Common myeloid progenitor, CD34-positive (primary cell): ENCODE measurements at places on chromosomes 4 and X.
A peak's percentile ranks its signal among the peaks of the same experiment; 100 is the strongest.

DNA sequence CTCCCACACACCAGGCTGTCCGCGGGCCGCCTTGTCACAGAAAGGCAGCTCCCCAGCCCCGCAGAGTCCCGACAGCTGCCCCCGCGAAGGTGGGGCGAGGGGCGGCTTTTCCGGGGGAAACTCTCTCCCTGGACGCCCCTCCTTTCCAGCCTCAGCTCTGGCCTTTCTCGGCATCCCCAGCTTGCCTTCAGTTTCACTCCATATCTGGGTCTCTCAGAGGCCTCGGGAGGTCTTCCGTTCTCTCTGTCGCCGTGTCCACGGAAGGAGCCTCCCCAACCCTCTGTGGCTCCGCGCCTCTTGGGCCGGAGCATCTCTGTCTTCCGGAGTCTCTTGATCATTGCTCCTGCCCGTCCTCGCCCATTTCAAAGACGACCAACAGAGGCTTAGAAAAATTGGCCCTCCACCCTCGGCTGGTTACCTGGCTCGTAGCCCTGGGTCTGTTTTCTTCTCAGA is 6.1 kb upstream of the MSX1 start:
- DNase-seq: no peak

DNA sequence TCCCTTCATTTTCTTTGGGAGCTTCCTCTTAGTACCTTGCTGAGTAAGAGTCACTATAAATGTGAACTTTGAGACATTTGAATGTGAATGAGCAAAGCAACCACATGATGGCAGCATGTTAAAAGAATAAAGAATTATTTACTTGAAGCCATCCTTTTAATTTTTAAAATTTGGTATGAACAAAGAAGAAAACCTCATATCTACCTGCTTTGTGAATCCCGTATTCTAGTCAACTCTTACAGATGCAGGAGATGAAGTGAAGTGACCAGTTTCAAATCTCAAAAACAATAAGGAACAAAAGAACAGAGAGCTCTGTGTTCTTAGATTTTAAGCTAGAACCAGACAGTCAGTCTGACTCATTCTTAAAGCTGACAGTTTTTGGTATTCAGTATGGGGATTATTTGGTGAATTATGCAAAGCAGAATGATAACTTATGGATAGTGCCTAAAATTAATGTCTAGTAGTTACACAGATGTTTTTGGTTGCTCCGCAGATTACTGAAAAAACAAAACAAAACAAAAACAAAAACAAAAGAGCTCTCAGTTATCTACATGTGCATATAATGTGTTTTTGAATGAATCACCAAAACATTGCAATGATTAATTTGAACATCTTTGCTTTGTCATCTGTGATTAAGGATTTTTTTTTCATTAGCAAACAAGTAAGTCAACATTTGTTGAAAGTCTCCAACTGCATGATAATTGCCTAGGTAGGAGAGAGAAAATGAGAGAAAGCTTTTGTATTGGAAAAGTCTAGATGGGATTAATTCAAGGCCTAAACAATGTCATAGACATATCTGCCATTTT is 48.2 kb upstream of the H2AZ1 start:
- peak; percentile 7 for DNase-seq

DNA sequence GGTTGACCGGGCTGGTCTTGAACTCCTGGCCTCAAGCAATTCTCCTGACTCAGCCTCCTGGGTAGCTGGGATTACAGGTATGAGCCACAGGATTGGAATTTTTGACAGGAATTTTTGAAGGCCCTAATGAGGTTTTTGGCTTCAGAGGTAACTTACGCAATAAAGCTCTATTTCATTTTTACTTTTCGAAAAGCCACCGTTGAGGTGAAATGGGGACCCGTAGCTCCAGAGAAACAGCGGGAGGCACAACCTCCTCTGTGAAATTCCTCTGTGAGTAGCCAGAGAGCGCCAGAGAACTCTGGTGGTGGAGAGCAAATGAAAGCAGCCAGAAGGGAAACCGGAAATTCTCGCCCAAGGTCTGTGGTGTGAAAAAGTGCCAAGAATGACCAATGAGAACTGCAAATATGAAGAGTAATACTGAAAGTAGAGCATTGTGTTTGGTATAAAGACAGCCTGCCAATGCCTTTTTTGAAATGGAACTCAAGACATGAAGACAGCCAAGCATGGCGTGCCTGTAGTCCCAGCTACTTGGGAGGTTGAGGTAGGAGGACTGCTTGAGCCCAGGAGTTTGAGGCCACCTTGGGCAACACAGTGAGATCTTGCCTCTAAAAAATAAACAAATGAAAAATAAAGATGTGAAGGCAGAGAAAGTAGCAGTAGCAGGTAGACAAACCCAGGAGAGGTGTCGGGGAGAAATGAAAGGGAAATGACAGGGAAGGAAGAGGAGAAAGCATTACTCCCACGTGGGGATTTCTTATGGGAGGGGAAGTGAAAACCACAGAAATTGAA is 33.0 kb upstream of the TMEM131L start:
- DNase-seq: peak; percentile 63

- peak; percentile 69 for DNase-seq
Observed at GRCh38 chr4:53905941-53906377, 158.4 kb downstream of the CHIC2 start.

- peak; percentile 21 for DNase-seq
Observed at GRCh38 chrX:10618961-10619360, 1.4 kb downstream of the MID1 start.

- peak; percentile 2 for DNase-seq
Observed at GRCh38 chr4:16752150-16752549, 146.3 kb downstream of the LDB2 start.

- DNase-seq: no peak
Observed at GRCh38 chr4:165439344-165439743, 60.5 kb downstream of the CPE start.

DNA sequence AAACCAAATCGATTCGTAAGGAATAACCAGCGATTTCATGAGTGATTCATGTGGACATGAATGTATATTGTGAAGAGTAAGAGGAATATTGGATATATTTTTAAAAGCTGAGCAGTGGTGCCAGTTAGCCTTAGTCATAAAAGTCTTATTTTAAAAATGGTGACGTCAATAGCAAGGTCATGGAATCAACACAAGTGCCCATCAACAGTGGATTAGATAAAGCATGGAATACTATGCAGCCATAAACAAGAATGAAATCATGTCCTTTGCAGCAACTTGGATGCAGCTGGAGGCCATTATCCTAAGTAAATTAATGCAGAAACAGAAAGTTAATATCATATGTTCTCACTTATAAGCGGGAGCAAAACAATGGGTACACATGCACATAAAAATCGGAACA is 89.0 kb upstream of the STOX2 start:
- DNase-seq: no peak

DNA sequence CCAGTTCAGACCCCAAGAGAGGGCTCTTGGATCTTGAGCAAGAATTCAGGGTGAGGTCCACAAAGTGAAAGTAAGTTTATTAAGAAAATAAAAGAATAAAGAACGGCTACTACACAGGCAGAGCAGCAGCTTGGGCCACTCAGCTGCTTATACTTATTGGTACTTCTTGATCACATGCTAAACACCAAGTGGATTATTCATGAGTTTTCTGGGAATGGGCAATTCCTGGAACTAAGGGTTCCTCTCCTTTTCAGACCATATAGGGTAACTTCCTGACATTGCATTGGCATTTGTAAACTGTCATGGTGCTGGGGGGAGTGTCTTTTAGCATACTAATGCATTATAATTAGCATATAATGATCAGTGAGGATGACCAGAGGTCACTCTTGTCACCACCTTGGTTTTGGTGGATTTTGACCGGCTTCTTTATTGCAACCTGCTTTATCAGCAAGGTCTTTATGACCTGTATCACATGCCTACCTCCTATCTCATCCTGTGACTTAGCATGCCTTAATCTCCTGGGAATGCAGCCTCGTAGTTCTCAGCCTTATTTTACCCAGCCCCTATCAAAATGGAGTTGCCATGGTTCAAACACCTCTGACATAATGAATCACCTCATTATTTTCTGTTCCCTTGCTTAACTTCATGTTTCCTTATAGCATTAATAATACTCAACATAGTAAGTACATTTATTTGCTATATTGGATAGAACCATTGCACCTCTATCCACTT is 476.3 kb downstream of the DTHD1 start:
- no peak for DNase-seq

- DNase-seq: no peak
Observed at GRCh38 chr4:3639613-3640586, 107.7 kb upstream of the LRPAP1 start.

- DNase-seq: peak; percentile 94
Observed at GRCh38 chr4:38154681-38155588, 194.7 kb downstream of the PTTG2 start.

DNA sequence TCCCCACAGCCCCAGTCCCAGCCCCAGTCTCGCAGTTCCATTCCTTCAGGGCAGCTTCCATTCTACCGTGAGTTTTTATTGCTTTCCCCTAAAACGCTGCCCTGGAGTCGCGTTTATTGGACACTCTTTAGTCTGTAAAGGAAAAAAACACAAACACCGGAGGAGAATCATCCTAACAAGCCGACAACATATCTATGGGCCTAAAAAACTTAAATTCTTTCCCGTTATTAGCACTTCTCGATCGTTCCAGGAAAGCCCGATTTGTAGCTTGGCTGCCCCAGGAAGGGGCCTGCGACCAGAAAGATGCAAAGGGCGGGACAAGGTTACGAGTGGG is 178.5 kb downstream of the CBR4 start:
- no peak for DNase-seq

- DNase-seq: no peak
Observed at GRCh38 chr4:89284828-89285227, 22.8 kb downstream of the GPRIN3 start.

DNA sequence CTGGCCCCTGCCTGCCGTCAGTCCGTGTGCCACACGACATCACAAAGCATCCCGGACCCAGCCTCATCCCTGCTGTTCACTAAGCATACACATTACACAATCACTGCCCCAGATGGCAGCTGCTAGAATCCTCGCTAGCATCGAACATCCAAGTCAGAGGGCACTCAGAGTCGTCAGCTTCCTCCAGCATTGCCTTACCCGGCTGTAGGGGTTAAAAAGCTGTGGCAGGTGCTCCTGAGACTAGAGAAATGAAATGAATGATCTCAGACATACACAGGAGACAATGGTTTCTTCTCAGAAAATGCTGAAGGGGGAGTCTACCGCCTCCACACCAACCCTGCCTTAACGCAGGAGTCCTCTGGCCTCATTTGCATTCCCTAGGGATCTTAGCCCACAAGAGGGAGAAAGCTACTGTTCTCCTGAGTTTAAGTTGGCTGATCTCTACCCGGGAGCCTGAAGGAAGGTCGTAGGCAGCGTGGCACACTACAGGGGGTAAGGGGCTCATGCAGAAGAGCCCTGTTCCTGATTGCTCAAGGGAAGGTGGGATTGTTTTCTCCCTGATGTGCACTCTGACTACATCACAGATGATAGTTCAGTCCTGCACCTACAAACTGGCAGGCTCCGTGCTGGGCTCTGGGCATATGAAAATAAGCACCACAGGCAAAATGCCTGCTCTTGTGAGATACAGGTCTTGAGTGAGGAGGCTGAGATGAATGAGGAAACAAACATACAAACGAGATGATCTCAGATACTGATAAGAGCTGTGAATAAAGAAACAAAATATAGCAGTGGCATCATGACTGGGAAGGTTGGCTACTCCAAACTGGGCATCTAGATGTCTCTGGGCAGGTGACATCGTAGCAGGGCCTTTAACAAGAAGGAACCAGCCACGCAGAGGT is 2.6 kb upstream of the KIAA0232 start:
- DNase-seq: peak; percentile 36
